ENCODE measurements at places on chromosomes 11 and 22.

- no peak for DNase-seq
Observed at GRCh38 chr22:47053726-47054141, 291.3 kb downstream of the TBC1D22A start.

- peak; percentile 52 for DNase-seq
Observed at GRCh38 chr11:64305691-64306562, 603 bp downstream of the ESRRA start.

- peak; percentile 67 for DNase-seq
Observed at GRCh38 chr11:73520353-73521061, 77.4 kb downstream of the FAM168A start.

- DNase-seq = no peak
Observed at GRCh38 chr11:68693484-68693882, 9.1 kb downstream of the GAL start.

- no peak for DNase-seq
Observed at GRCh38 chr11:123233280-123233974, 38.4 kb upstream of the CLMP start.

- DNase-seq = no peak
Observed at GRCh38 chr11:94141511-94142307, 13.1 kb downstream of the PANX1 start.

GRCh38 chr11:73972620-73973449, 9.8 kb downstream of the UCP2 start:
- no peak for DNase-seq

GRCh38 chr11:75203138-75203537, 37.4 kb upstream of the TPBGL start:
- DNase-seq = no peak

GRCh38 chr11:75721852-75722668, 4.4 kb downstream of the MOGAT2 start:
- DNase-seq = no peak

GRCh38 chr22:26811647-26811992, 154.2 kb downstream of the MIAT start:
- DNase-seq = no peak

DNA sequence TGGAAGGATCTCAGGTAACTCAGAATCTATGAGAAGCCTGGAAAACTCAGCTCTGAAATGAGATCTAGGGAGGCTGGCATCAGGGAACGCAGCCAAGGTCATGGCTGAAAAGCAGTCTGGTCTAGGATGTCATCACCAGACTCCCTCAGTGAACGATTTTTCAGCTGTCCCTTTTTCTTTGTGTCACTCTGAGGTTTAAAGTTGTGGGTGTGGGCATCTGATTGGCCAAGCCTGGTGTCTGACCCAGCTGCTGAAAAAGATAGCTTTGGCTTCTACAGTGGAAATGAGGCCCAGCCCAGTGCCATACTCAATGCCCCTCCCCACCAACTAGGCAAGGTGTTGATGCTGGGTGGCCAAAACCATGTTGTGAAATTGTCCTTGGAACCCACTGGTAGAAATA, 14.5 kb downstream of the RPS3 start:
- no peak for DNase-seq

DNA sequence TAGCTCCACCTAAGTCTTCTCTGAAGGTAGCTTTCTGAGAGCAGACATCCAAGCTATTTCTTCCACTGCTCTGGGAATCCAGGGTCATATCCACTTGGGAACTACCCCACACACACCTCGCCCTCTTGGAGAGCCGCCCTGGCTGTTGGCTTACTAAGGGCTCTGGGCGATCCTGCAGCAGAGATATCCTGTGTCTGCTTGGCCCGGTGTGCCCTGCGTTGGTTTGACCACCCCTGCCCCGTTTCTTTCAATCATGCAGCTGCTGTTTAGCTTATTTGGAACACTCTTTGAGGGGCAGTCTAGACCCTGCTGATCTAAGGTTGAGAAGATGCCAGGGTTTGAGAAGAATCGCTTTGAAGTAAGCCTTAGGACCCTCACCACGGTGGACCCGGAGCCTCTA, 17.4 kb upstream of the SCUBE1 start:
- no peak for DNase-seq

DNA sequence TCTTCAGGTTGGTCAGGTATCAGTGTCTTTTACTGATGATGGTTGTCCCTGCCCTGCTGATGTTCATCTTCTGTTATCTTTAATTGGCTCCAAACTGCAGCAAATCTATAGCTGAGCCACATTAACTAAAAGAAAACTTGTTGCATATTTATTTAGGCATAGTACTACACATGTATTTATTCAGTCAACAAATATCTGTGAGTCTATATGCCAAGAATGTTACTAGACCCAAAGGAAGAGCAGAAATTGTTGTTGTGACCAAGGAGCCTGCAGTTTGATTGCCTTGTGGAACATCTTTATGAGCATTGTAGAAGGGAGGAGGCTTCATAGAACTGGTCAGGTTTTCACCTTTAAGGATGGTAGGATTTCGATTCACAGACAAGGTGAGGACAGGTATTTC, 10.1 kb downstream of the BMAL1 start:
- DNase-seq = no peak

DNA sequence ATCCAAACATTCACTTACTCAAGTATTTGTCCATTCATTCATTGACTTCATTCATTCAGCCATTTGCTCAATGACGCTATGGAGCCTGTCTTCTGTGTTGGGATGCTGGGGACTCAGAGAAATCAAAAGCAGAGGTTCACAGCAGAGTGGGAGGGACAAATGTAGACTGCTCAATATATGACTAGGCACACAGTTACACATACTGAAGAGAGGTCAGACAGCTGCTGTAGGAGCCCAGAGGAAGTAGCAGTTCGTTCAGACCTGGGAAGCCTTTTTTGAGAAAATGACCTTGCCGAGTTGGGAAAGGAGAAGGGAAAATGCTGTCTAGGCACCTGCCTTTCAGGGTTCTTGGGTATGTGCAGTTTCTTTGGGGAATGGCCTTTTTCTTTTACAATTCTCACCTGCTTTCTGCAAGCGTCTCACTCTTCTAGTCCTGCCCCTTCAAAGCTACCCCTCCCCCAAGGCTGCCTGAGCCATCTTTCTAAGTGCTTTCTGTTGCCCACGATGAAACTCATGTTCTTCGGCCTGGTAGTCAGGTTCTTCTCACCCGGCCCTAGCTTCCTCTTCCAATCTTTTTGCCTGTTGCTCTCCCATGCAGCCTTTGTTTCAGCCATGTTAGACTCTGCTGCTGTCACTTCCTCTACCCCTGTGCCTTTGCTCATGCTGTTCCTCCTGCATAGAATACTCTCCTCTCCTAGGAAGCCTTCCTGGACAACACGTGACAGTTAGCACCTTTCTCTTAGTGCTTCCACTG, 4.2 kb upstream of the UVRAG start:
- no peak for DNase-seq

All from NCI-H1436 (cell line).